Calu3 (cell line): ENCODE measurements at places on chromosomes 2 and 18. TPM values are rescaled to one million over a fixed set of nuclear protein-coding genes. Genes with fewer than 3 reads are reported as not detected.
A peak's percentile ranks its signal among the peaks of the same experiment; 100 is the strongest.

DNA sequence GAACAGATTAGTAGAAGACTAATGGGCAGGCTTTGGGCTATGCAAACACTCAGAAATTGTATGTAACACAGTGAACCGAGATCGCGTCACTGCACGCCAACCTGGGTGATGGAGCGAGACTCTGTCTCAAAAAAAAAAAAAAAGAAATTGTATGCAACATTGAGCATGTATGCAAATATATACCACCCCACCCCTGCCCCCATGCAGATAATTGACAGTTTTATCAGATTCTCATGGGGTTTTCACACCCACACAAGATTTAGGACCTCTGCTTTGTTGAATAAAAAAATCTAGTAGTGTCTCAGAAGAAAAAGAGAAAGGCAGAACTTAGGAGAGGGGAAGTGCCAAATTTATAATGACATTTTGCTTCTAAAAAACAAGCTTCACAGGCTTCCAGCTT, 131.6 kb upstream of the FN1 start:
- no peak overlapping the region for H3K27ac ChIP-seq
- DNase-seq = no peak

The PDCD1 gene
- not detected in 2 replicates for total RNA-seq

GRCh38 chr2:20488201-20488641, 41.3 kb downstream of the RHOB start:
- H3K27me3 ChIP-seq = no peaks in the 10 kb centered on the region
- H3K27ac ChIP-seq = no peak overlapping the region
- DNase-seq = no peak
- no peak overlapping the region for H3K4me3 ChIP-seq
- no peaks in the 10 kb centered on the region for H3K36me3 ChIP-seq
- peaks cover 11% of the 10 kb centered on the region for H3K4me1 ChIP-seq

DNA sequence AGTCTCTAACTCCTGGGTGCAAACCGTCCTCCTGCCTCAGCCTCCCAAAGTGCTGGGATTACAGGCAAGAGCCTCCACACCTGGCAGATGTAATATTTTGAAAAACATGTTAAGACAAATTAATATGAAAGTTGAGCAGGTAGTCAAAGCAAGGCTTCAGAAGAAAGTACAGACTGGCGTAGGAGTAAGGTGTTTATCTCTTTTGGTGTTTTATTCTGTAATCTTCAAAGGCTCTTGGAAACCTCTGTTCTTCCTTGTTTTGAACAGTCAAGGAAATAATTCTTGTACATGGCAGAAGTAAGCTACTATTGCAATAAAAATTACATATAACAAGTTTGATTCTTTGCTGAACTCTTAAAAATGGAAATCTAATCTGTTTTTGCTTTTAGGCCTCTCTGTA, 5.3 kb downstream of the RNF138 start:
- DNase-seq = no peak
- no peaks in the 10 kb centered on the region for H3K27me3 ChIP-seq

DNA sequence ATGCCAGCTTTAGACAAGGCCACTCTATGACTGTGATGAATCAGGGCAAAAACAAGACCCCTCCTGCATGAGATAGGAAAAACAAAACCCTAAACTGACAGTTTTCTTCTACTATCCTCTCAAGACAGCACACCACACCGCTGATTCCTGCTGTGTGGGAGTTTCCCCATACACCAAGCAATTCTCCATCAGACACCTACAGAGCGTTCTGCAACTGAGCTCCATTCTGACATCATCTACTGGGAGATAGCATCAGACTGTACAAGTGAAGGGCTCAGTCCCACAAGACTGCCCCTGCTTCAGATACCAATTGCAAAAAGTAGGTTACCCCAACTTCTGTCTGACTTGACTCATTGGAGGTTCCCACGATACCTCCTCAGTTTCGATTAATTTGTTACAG, 130.6 kb downstream of the TSN start:
- H3K4me3 ChIP-seq = no peak overlapping the region
- H3K27ac ChIP-seq = no peak overlapping the region
- peaks cover 78% of the 10 kb centered on the region for H3K27me3 ChIP-seq
- peaks cover 4% of the 10 kb centered on the region for H3K36me3 ChIP-seq

DNA sequence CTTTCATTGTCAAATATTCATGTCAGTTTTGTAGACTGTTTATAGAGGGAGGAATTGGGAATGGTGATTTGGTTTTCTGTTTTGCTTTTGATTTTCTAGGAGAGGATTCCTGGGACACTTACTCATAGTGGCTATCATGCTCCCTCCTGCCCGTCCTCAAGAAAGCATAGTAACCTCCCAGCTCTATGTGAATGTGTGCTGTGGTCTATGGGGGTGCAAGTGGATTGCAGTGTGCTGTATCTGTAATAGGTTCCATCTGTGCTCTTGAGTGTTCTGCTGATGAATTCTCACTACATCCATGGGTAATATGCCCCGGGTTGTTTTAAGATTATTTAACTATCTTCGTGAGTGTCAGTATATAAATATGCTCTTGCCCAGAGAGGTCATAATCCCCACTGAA, 811.3 kb downstream of the CNTNAP5 start:
- no peak for DNase-seq
- H3K36me3 ChIP-seq = no peaks in the 10 kb centered on the region
- H3K27me3 ChIP-seq = no peaks in the 10 kb centered on the region
- no peak overlapping the region for H3K4me3 ChIP-seq
- no peaks in the 10 kb centered on the region for H3K4me1 ChIP-seq

DNA sequence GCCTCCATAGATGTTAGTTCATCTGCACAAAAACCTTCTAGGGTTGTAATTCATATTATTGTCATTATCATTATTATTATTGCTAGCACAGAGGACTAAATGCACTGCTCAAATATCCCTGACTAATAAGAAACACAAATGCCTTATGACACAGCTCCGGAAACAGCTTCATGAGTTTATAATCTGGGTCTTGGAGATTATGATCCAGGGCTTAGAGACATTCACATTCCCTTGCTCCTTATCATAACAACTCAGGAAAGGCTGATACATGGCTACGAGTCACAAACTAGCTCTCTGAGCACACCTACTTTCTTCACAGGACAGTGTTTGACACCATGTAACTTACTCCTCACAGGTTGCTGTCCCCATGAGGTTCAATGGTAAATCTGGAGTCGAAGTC, 102.2 kb upstream of the TTC39C start:
- no peak overlapping the region for H3K27ac ChIP-seq
- H3K27me3 ChIP-seq = no peaks in the 10 kb centered on the region
- peaks cover 40% of the 10 kb centered on the region for H3K36me3 ChIP-seq

- H3K36me3 ChIP-seq = no peaks in the 10 kb centered on the region
- no peaks in the 10 kb centered on the region for H3K4me1 ChIP-seq
- H3K4me3 ChIP-seq = no peak overlapping the region
- DNase-seq = no peak
- no peak overlapping the region for H3K27ac ChIP-seq
Measured at GRCh38 chr2:238517209-238517608, 90.5 kb downstream of the ASB1 start.

The TMEM178A gene
- total RNA-seq = 0.50 and 2.1 TPM in 2 replicates

DNA sequence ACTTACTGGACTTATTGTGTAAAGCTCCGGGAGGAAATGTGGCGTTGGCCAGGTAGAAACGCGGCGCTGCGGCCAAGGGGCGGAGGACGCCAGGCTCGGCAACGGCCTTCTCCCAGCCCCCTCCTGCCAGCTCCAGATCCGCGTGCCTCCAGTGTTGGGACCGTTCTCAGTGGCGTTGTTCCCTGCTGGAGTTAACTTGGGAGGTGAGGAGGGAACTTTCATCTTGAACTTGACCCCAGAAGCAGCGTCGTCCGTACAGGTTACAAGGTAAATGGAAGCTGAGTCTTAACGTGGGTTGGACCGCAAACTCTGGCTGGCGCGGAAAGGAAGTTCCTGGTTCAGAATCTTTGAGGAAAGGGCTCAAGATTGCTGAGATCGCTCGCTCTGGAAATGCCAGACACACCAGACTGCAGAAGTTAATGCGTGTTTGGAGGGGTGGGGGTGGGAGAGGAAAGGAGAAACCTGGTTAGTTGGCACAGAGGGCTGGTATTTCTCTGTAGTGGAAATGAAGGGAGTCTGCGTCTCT, 1.3 kb downstream of the TANC1 start:
- peaks cover 43% of the 10 kb centered on the region for H3K36me3 ChIP-seq
- H3K4me1 ChIP-seq = peaks cover 43% of the 10 kb centered on the region
- H3K27me3 ChIP-seq = no peaks in the 10 kb centered on the region
- peak overlapping the region; percentile 99 for H3K4me3 ChIP-seq
- H3K27ac ChIP-seq = peak overlapping the region; percentile 88
- peak; percentile 50 for DNase-seq

- H3K36me3 ChIP-seq = peaks cover 11% of the 10 kb centered on the region
- H3K27me3 ChIP-seq = no peaks in the 10 kb centered on the region
- no peak overlapping the region for H3K27ac ChIP-seq
- no peak for DNase-seq
- no peak overlapping the region for H3K4me3 ChIP-seq
- no peaks in the 10 kb centered on the region for H3K4me1 ChIP-seq
Measured at GRCh38 chr2:8324901-8325300, 357.0 kb upstream of the ID2 start.

The LRRTM4 gene
- total RNA-seq = not detected in 2 replicates

- H3K4me1 ChIP-seq = no peaks in the 10 kb centered on the region
- H3K36me3 ChIP-seq = peaks cover 19% of the 10 kb centered on the region
- no peak overlapping the region for H3K27ac ChIP-seq
- no peak overlapping the region for H3K4me3 ChIP-seq
- no peak for DNase-seq
- H3K27me3 ChIP-seq = no peaks in the 10 kb centered on the region
Measured at GRCh38 chr2:48459921-48460320, 70.0 kb upstream of the STON1 start.

DNA sequence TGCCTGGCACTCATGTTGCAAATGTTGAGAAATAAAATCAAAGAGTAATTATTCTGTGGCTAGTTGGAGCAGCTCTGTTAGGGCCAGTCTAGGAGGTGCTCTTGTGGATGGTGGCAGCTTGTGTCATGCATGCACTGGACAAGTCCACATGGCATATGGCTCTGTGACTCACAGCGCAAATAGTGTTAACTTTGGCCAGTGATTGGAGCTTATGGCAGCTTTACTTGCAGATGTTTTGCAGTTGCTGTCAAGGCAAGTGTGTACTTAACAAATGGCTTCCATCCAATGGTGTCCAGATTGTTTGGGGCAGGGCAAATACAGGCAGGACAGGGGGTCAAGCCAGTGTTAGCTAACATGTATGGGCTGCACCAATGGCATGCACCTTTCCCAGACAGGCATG, 26.1 kb upstream of the TMX3 start:
- no peak overlapping the region for H3K27ac ChIP-seq
- H3K4me1 ChIP-seq = no peaks in the 10 kb centered on the region
- no peak overlapping the region for H3K4me3 ChIP-seq
- no peaks in the 10 kb centered on the region for H3K27me3 ChIP-seq
- no peak for DNase-seq

The CXCR2 gene
- not detected in 2 replicates for total RNA-seq

The NETO1 gene
- not detected in 2 replicates for total RNA-seq

The RNF152 gene
- total RNA-seq = 1.0 TPM in 2 replicates

The TCF7L1 gene
- total RNA-seq = 2.9 and 3.0 TPM in 2 replicates

- H3K36me3 ChIP-seq = peaks cover 19% of the 10 kb centered on the region
- H3K4me3 ChIP-seq = peak overlapping the region; percentile 91
- H3K4me1 ChIP-seq = peaks cover 18% of the 10 kb centered on the region
Measured at GRCh38 chr2:54725343-54726099, 2.1 kb downstream of the EML6 start.

- no peaks in the 10 kb centered on the region for H3K36me3 ChIP-seq
- no peaks in the 10 kb centered on the region for H3K4me1 ChIP-seq
- no peak overlapping the region for H3K27ac ChIP-seq
- no peaks in the 10 kb centered on the region for H3K27me3 ChIP-seq
Measured at GRCh38 chr2:24870440-24870839, 49.6 kb downstream of the ADCY3 start.

GRCh38 chr2:54088191-54088634, 27.2 kb upstream of the ACYP2 start:
- no peak overlapping the region for H3K4me3 ChIP-seq
- no peak for DNase-seq
- no peaks in the 10 kb centered on the region for H3K27me3 ChIP-seq

- no peak overlapping the region for H3K4me3 ChIP-seq
- no peak overlapping the region for H3K27ac ChIP-seq
- H3K4me1 ChIP-seq = no peaks in the 10 kb centered on the region
- H3K27me3 ChIP-seq = no peaks in the 10 kb centered on the region
Measured at GRCh38 chr2:83757329-83757728, 701.8 kb downstream of the SUCLG1 start.

DNA sequence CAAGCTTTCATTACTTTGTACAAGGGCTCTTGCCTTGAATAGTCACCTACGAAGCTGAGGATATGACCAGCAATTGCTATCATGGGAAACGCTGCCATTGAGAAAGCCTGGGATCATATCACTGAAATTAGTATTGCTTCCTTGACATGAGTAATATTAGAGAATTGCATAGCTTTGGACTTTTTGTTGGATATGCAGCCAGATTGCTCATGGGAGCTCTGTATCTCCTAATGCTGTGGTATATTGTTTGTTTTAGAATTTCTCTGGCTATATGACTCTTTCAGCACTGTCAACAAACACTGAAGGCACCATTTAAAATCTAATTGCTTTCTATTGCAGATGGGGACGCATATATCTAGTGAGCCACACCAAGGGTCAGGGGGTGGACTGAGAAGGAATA, 80.0 kb upstream of the WDSUB1 start:
- peaks cover 14% of the 10 kb centered on the region for H3K4me1 ChIP-seq
- DNase-seq = no peak
- H3K27ac ChIP-seq = no peak overlapping the region
- H3K4me3 ChIP-seq = no peak overlapping the region
- no peaks in the 10 kb centered on the region for H3K36me3 ChIP-seq
- no peaks in the 10 kb centered on the region for H3K27me3 ChIP-seq

DNA sequence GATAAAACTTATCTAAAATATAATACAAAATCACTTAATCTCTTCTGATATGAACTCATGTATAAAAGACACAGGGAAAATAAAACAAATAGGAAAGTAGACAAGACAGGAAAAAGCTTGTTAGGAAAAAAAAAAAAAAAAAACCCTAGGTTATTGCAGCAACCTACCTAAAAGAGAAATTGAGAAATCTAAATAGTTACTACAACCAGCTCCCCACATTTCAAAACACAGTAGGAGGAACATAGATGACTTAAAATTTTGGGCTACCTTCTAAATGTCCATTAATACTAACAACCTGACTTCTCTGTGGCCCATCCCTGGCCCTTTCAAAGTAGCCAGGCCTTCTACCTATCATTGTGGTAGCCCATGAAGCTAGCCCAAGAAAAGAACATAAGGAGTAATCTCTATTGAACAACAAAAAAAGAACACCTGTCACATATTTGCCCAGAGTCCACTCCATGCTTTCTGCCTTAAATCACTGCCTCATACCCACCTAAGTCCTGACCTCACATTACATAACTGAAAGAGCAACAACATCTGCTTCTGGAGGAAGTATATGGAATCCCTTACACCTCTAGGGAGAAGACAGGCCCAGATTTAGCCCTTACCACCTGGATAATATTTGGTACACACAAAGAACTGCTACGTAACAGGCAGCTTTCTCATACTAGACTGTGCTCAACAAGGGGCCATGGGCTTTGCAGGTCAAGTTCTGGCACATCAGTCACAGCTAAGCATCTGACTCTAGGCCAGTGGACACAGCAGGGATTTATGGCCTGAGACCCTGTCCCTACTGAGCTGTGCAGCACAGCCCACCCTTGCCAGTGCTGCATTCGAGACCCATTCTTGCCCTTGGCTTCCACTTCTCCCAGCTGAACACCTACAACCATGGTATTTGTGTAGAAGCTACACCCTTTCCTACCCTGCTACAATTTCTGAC, 8.5 kb downstream of the SUCLG1 start:
- H3K36me3 ChIP-seq = peaks cover 6% of the 10 kb centered on the region
- no peak overlapping the region for H3K4me3 ChIP-seq
- DNase-seq = no peak

The CDK15 gene
- not detected in 2 replicates for total RNA-seq

The AMER3 gene
- total RNA-seq = not detected in 2 replicates

GRCh38 chr2:20611844-20612356, 39.0 kb downstream of the HS1BP3 start:
- DNase-seq = no peak
- no peak overlapping the region for H3K4me3 ChIP-seq
- peaks cover 43% of the 10 kb centered on the region for H3K4me1 ChIP-seq
